ENCODE measurements at places on chromosomes 11 and 22. TPM values are rescaled to one million over a fixed set of nuclear protein-coding genes. Genes with fewer than 3 reads are reported as not detected.

DNA sequence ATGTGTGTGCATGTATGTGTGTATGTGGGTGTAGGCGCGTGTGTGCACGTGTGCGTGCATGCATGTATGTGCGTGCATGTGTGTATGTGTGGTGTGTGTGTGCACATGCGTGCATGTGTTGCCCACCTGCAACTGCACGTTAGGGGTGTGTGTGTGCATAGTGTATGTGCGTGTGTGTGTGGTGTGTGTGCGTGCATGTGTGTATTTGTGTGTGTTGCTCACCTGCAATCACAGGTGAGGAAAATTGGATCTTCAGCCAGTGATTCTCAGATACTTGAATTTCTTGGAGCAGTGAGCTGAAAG, 54.3 kb downstream of the ST14 start:
- no peaks in the 10 kb centered on the region for H3K36me3 ChIP-seq
- H3K27ac ChIP-seq, result no peak overlapping the region
- DNase-seq, result no peak
- H3K27me3 ChIP-seq, result peaks cover 20% of the 10 kb centered on the region

NDUFS3 gene
- polyA plus RNA-seq, result 150 TPM

DNA sequence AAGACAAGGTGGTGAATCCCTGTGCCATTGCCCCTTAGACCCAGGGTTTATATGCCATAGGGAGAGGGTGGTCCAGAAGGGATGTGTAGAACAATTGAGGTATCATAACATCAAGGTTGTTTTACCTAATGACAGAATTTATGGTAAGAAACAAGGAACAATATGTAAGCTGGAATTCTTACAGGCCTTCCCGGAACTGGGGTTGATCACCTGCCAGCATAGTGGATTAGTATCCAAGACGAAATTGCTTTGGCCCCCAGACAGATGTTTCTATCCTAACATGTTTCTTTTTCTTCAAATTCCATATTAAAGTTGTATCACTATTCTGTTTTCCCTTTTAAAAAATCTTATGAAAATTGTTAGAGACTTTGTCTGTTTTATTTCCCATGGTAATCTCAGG, 343.8 kb upstream of the ANO3 start:
- H3K27ac ChIP-seq, result no peak overlapping the region
- no peaks in the 10 kb centered on the region for H3K36me3 ChIP-seq
- no peak overlapping the region for H3K4me3 ChIP-seq
- no peak for DNase-seq

GRCh38 chr11:130391711-130392110, 36.7 kb downstream of the ADAMTS8 start:
- H3K4me3 ChIP-seq, result no peak overlapping the region
- H3K36me3 ChIP-seq, result no peaks in the 10 kb centered on the region
- H3K27me3 ChIP-seq, result no peaks in the 10 kb centered on the region
- H3K27ac ChIP-seq, result no peak overlapping the region

OR4D5 gene
- not detected for polyA plus RNA-seq

- H3K36me3 ChIP-seq, result no peaks in the 10 kb centered on the region
- peaks cover 11% of the 10 kb centered on the region for H3K4me1 ChIP-seq
- DNase-seq, result no peak
- peaks cover 89% of the 10 kb centered on the region for H3K27me3 ChIP-seq
- no peak overlapping the region for H3K4me3 ChIP-seq
- H3K27ac ChIP-seq, result no peak overlapping the region
Measured at GRCh38 chr22:27382947-27383346, 418.6 kb downstream of the MN1 start.

DNA sequence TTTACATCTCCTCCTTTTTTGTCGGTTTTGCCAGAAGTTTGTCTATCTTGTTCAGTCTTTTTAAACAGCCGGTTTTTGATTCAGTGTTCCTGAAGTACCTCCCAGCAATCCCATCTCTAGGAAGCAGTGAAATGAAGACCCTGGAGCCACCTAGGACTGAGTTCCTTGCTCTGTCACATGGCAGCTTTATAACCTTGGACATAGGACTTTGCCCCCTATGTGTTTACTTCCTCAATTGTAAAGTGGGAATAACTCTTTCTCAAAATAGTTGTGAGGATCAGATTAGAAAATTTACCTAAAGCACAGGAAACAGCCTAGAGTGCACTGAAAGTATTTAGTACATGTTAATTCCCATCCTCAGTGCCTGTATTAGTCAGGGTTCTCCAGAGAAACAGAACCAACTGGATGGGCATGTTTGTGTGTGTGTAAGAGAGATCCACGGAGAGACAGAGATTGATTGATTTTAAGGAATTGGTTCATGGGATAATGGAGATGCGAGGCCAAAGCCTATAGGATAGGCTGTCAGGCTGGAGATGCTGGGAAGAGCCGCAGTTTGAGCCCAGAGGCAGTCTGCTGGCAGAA, 20.0 kb downstream of the FAM83F start:
- H3K27me3 ChIP-seq, result no peaks in the 10 kb centered on the region
- no peaks in the 10 kb centered on the region for H3K36me3 ChIP-seq
- H3K27ac ChIP-seq, result no peak overlapping the region
- H3K4me3 ChIP-seq, result no peak overlapping the region
- no peaks in the 10 kb centered on the region for H3K4me1 ChIP-seq

GDPD4 gene
- polyA plus RNA-seq, result not detected

- H3K36me3 ChIP-seq, result no peaks in the 10 kb centered on the region
- H3K4me3 ChIP-seq, result no peak overlapping the region
- H3K4me1 ChIP-seq, result peaks cover 10% of the 10 kb centered on the region
- no peaks in the 10 kb centered on the region for H3K27me3 ChIP-seq
- no peak for DNase-seq
- H3K27ac ChIP-seq, result no peak overlapping the region
Measured at GRCh38 chr11:69467646-69468045, 13.8 kb upstream of the LINC01488 start.

DNA sequence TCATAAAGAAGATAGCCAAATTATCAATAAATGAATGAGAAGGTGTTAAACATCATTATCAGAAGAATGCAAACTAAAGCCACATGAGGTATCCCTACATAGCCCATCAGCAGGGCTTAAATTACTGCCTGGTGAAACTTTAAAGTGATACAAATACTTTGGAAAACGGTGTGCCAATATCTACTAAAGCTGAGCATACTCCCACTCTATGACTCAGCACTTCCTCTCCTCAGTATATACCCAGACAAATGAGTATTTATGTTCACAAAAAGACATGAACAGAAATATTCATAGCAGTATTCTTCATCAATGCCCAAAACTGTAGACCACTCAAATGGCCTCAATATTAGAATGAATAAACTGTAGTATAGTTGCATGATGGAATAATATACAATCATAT, 284.6 kb upstream of the ZC3H12C start:
- no peaks in the 10 kb centered on the region for H3K4me1 ChIP-seq
- no peak overlapping the region for H3K4me3 ChIP-seq
- DNase-seq, result no peak
- no peaks in the 10 kb centered on the region for H3K27me3 ChIP-seq
- H3K27ac ChIP-seq, result no peak overlapping the region

DNA sequence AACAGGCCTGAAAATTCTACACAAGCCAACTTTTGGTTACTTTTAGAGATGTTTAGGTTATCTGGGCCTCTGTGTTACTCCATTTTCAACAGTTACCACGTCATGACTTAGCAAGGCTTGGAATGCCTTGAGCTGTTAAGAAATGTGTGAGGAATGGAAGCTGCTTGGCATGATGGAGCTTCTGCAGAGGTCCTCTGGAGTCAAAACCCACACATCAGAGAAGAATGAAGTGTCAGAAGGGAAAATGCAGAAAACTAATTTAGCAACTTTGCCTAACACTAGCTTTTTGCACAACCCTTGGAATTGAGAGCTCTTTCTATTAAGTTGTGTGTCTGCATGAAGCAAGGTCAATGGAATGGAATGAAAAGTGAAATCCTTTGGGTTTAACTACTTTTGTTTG, 27.4 kb downstream of the FAT3 start:
- peaks cover 10% of the 10 kb centered on the region for H3K4me1 ChIP-seq
- H3K27me3 ChIP-seq, result no peaks in the 10 kb centered on the region
- H3K36me3 ChIP-seq, result no peaks in the 10 kb centered on the region
- H3K4me3 ChIP-seq, result no peak overlapping the region
- H3K27ac ChIP-seq, result no peak overlapping the region

OR6A2 gene
- polyA plus RNA-seq, result not detected

DNA sequence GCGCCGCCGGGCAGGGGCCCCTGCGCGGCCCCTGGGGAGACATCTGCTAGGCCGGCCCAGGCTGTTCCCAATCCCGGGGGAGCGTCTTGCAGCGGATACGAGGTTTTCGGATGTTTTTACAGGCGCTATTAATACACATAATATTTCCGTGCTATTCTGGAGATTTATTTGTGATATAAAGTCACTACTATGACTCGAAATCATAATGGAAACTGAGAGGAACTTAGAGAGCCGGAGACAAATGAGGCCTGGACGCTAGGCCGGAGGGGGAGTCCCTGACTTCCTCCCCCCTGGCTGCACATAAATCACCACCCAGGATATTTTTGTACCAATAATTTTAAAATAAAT, 91.7 kb upstream of the ANO1 start:
- no peak overlapping the region for H3K4me3 ChIP-seq
- H3K4me1 ChIP-seq, result no peaks in the 10 kb centered on the region
- no peaks in the 10 kb centered on the region for H3K36me3 ChIP-seq

Measured in SK-N-SH (cell line).